Metanephros (tissue), 2 donors: ENCODE measurements at places on chromosomes 4 and X. TPM values are rescaled to one million over a fixed set of nuclear protein-coding genes. Genes with fewer than 3 reads are reported as not detected.

CAPN6 gene
- 38.8 TPM for total RNA-seq

RHOXF2 gene
- total RNA-seq, result not detected

FRMPD3 gene
- 0.35 TPM for total RNA-seq

VEGFD gene
- total RNA-seq, result 0.58 TPM

TRAPPC2 gene
- 30.0 TPM for total RNA-seq

PPP1R2C gene
- not detected for total RNA-seq

GRID2 gene
- 16.8 TPM for total RNA-seq

PAGE4 gene
- total RNA-seq, result not detected

FABP2 gene
- not detected for total RNA-seq

OCIAD2 gene
- total RNA-seq, result 40.2 TPM

FDCSP gene
- total RNA-seq, result 0.82 TPM

DMD gene
- total RNA-seq, result 57.1 TPM

SPOCK3 gene
- 6.1 TPM for total RNA-seq

MAGEA4 gene
- total RNA-seq, result not detected

MGAT4D gene
- not detected for total RNA-seq

JCHAIN gene
- 5.1 TPM for total RNA-seq

ACE2 gene
- total RNA-seq, result 16.9 TPM

ATP7A gene
- 18.9 TPM for total RNA-seq

VSIG4 gene
- total RNA-seq, result 14.5 TPM

APLN gene
- total RNA-seq, result 2.8 TPM

CXCL1 gene
- 5.9 TPM for total RNA-seq

TRIML2 gene
- total RNA-seq, result not detected

TMPRSS11F gene
- not detected for total RNA-seq

S100P gene
- 14.2 TPM for total RNA-seq

ZNF595 gene
- total RNA-seq, result 29.5 TPM

HPGDS gene
- 5.1 TPM for total RNA-seq

ADH1A gene
- 0.35 TPM for total RNA-seq

DCK gene
- 23.8 TPM for total RNA-seq

PTTG2 gene
- 0.82 TPM for total RNA-seq

DGKK gene
- total RNA-seq, result 3.2 TPM

FATE1 gene
- 0.29 TPM for total RNA-seq

EFHC2 gene
- total RNA-seq, result 4.4 TPM

RPS6KA6 gene
- 10.8 TPM for total RNA-seq

POU4F2 gene
- total RNA-seq, result not detected

SPANXN4 gene
- total RNA-seq, result not detected

SHROOM3 gene
- 75.9 TPM for total RNA-seq

AR gene
- 7.4 TPM for total RNA-seq
